ENCODE measurements at places on chromosomes 4 and X. TPM values are rescaled to one million over a fixed set of nuclear protein-coding genes. Genes with fewer than 3 reads are reported as not detected.

The TMEM255A gene
- total RNA-seq, result not detected

The EGFL6 gene
- total RNA-seq, result 2.4 TPM

The SLC25A31 gene
- not detected for total RNA-seq

The MID1 gene
- total RNA-seq, result 0.60 TPM

The TIGD4 gene
- total RNA-seq, result 0.43 TPM

The MANBA gene
- 16.8 TPM for total RNA-seq

DNA sequence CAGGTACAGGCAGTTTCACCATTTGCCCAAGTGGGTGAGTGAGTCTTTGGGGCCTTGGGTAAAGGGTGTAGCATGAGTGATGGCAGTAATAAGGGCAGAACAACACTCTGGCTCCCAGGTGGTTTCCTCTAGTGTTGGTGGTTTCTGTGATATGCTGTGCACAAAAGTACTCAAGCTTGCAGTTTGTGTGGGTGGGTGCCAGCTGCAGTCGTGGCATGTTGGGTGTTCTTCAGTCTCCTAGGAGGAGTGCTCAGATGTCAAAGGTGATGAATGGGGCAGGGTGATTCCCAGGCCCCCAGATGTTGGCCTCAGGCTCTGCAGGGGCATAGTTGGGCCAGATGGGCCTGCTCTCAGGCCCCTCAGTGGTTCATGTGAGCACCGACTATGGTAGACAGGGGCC lies 166.1 kb upstream of the KLF8 start:
- no peak overlapping the region for H3K27ac ChIP-seq
- DNase-seq, result no peak
- no peak overlapping the region for H3K4me3 ChIP-seq
- peaks cover 8% of the 10 kb centered on the region for H3K36me3 ChIP-seq
- H3K4me1 ChIP-seq, result peaks cover 4% of the 10 kb centered on the region

- H3K4me3 ChIP-seq, result no peak overlapping the region
- H3K4me1 ChIP-seq, result no peaks in the 10 kb centered on the region
- no peaks in the 10 kb centered on the region for H3K27me3 ChIP-seq
- H3K27ac ChIP-seq, result no peak overlapping the region
- DNase-seq, result no peak
These were observed 23.6 kb downstream of the KIF4A start for GRCh38 chrX:70313503-70313902.

- no peak for DNase-seq
- H3K27me3 ChIP-seq, result peaks cover 64% of the 10 kb centered on the region
- H3K36me3 ChIP-seq, result peaks cover 2% of the 10 kb centered on the region
- H3K4me3 ChIP-seq, result no peak overlapping the region
These were observed 10.5 kb upstream of the PAQR3 start for GRCh38 chr4:78949735-78950134.

DNA sequence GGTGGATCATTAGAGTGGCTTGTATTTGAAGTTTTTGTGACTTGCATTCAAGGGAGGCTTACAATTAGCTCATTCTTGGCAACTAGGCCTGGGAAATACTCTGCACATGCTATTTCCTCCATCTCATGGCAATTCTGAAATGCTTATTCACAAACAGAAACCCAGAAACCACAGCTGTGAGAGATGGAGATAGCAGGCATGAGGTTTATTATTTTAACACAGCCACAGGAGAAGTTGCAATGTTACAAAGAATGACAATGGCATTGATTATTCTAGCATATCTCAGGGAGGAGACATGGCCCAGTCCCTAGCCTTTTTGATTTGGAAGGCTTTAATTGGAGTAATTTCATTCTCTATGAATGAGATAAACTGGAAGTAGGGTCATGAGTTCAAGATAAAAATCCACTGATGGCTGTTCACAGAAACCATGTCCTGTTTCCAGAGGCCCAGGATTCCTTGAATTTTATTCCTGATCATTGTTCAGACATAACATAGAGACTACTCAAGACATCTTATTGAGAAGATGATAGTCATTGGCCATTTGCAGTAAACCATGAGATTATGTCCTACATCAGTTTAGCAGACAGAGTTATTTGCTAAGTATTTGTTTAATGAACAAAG lies 123.9 kb downstream of the MID1 start:
- no peak for DNase-seq
- no peak overlapping the region for H3K4me3 ChIP-seq
- no peak overlapping the region for H3K27ac ChIP-seq
- H3K36me3 ChIP-seq, result no peaks in the 10 kb centered on the region
- no peaks in the 10 kb centered on the region for H3K4me1 ChIP-seq
- H3K27me3 ChIP-seq, result no peaks in the 10 kb centered on the region

DNA sequence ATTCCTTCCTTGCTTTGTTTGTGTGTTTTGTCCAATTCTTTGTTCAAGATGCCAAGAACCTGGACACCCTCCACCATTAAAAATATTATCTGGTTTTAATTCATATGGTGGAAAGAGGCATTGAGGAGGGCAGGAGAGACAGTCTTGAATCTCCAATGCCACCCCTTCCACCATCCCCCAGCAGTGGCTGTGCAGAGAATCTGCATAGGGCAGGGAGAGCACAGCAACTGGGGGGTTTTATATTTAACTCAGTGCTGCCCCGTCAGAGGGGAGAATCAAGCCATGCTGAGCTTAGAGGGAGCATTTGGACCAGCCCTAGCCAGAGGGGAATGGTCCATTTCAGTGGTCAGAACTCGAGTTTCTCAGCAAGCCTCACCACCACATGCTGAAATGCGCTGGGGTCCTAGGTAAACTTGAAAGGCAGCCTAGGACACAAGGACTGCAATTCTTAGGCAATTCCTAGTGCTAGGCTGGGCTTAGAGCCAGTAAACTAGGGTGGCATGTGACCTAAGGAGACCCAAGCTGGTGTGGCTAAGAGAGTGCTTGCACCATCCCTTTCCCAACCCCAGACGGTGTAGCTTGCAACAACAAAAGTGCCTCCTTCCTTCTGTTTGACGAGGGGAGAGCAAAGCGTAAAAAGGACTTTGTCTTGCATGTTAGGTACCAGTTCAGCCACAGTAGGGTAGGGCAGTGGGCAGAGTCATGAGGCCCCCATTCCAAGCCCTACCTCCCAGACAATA lies 34.2 kb downstream of the CCDC158 start:
- no peak for DNase-seq
- peaks cover 23% of the 10 kb centered on the region for H3K27me3 ChIP-seq
- peaks cover 2% of the 10 kb centered on the region for H3K36me3 ChIP-seq

GRCh38 chr4:177308125-177308524 lies 1.5 kb upstream of the NEIL3 start:
- H3K27ac ChIP-seq, result no peak overlapping the region
- H3K27me3 ChIP-seq, result no peaks in the 10 kb centered on the region
- H3K36me3 ChIP-seq, result peaks cover 2% of the 10 kb centered on the region
- DNase-seq, result no peak

DNA sequence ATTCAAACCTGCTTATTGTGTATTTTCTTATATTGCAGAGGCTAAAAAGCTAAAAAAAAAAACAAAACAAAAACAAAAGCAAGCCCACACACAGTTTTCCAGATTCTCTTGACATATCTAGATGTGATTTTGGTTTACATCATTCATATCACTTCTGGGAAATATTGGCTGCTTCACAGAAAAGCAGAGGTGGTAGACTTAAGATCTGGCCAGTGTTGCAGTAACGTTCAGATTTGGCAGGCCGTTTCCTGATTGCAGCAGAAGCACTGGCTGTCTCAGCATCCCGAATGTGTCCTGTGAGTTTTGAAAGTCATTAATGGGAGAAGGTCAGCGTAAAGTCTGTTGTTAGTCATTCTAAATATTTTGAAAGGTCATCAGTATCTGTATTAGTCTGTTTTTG lies 2062.0 kb downstream of the ARAP2 start:
- no peaks in the 10 kb centered on the region for H3K27me3 ChIP-seq
- no peak overlapping the region for H3K27ac ChIP-seq
- H3K4me3 ChIP-seq, result no peak overlapping the region
- H3K4me1 ChIP-seq, result no peaks in the 10 kb centered on the region
- no peaks in the 10 kb centered on the region for H3K36me3 ChIP-seq

GRCh38 chrX:78693012-78693411 lies 33.9 kb upstream of the RTL3 start:
- no peak for DNase-seq
- H3K27ac ChIP-seq, result no peak overlapping the region
- no peaks in the 10 kb centered on the region for H3K4me1 ChIP-seq
- no peak overlapping the region for H3K4me3 ChIP-seq

GRCh38 chr4:123300222-123301039 lies 96.2 kb upstream of the SPRY1 start:
- H3K4me1 ChIP-seq, result peaks cover 16% of the 10 kb centered on the region
- no peaks in the 10 kb centered on the region for H3K27me3 ChIP-seq
- H3K4me3 ChIP-seq, result no peak overlapping the region

GRCh38 chr4:154107337-154107736 lies 318.5 kb upstream of the SFRP2 start:
- H3K4me3 ChIP-seq, result no peak overlapping the region
- DNase-seq, result no peak
- no peak overlapping the region for H3K27ac ChIP-seq
- H3K36me3 ChIP-seq, result peaks cover 2% of the 10 kb centered on the region
- no peaks in the 10 kb centered on the region for H3K4me1 ChIP-seq
- peaks cover 13% of the 10 kb centered on the region for H3K27me3 ChIP-seq

DNA sequence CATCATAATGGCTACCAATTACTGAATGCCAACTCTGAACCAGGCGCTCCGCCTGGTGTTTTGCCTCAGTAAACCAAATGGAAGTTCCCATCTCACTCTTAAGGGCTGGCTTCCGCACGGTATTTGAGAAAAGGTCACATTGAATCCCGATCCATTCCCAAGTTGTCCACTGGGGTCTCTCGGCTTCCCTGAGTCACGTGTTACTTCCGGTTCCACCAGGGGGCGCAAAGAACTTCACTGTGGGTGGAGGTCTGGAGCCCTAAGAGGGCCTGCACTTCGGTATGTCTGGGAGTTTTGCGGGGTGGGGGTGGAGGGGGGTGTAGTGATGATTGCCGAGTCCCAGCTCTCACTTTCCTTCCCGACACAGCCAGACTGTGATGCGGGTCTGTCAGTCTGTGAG lies 13.4 kb upstream of the NHS start:
- H3K36me3 ChIP-seq, result no peaks in the 10 kb centered on the region
- no peak overlapping the region for H3K27ac ChIP-seq
- H3K27me3 ChIP-seq, result peaks cover 46% of the 10 kb centered on the region
- no peak overlapping the region for H3K4me3 ChIP-seq

DNA sequence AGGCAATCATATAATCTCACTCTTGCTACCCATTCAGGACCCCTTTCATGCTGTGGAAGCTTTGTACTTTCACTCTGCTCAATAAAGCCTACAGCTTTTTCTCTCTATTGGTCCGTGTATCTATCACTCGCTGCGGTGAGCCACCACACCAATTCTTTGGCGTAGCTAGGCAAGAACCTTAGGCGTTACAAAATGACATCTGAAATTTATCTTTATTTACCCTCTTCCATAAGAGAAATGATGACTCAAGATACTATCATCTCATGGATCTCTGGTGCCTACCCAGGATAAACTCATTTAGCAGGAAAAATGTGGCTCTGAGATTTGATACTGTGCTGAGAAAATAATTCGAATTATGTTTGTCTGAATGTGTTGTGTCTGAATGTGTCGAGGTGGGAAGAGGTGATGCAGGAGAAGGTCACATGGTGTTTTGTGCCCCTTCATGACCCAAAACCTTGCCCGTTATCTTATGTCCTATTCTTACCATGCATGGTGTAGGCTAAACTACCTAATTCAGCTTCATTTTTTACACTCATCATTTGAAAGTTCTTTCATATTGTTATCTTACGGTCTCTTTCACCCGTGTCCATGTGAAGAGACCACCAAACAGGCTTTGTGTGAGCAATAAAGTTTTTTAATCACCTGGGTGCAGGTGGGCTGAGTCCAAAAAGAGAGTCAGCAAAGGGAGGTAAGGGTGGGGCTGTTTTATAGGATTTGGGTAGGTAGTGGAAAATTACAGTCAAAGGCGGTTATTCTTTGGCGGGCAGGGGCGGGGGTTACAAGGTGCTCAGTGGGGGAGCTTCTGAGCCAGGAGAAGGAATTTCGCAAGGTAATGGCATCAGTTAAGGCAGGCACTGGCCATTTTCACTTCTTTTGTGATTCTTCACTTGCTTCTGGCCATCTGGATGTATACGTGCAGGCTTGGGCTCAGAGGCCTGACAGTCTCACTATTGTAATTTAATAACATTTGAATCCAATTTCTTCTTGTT lies 41.6 kb upstream of the GIMD1 start:
- peaks cover 2% of the 10 kb centered on the region for H3K36me3 ChIP-seq
- DNase-seq, result no peak
- no peak overlapping the region for H3K4me3 ChIP-seq
- no peak overlapping the region for H3K27ac ChIP-seq
- H3K27me3 ChIP-seq, result no peaks in the 10 kb centered on the region

- H3K27me3 ChIP-seq, result peaks cover 20% of the 10 kb centered on the region
- no peaks in the 10 kb centered on the region for H3K4me1 ChIP-seq
- no peak overlapping the region for H3K4me3 ChIP-seq
These were observed 103.9 kb upstream of the MAOA start for GRCh38 chrX:43552156-43552555.

DNA sequence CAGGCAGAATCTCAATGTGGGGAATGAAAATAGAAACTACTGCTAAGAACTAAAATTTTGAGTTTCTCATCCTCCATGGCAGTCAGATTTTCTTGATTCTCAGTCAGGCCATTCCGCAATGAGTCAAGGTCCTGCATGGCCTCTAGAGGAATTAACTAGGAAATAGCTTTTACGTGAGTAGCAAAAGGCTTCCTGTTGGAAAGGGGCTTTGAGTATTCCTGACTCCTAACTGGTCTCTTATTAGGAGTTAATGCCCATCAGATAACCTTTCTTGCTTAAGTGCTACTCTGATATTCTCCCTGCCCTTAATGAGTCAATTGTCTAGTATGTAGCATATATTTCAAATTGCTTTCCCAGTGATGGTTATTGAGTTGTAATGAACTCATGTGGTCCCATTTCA lies 65.7 kb upstream of the ARHGAP24 start:
- no peaks in the 10 kb centered on the region for H3K36me3 ChIP-seq
- H3K27ac ChIP-seq, result no peak overlapping the region
- no peak for DNase-seq
- H3K4me1 ChIP-seq, result no peaks in the 10 kb centered on the region

- H3K4me1 ChIP-seq, result no peaks in the 10 kb centered on the region
- no peak for DNase-seq
- no peak overlapping the region for H3K27ac ChIP-seq
These were observed 131.4 kb upstream of the GALNT7 start for GRCh38 chr4:173037242-173037641.

- no peaks in the 10 kb centered on the region for H3K4me1 ChIP-seq
- no peak for DNase-seq
- no peak overlapping the region for H3K4me3 ChIP-seq
- H3K27me3 ChIP-seq, result peaks cover 49% of the 10 kb centered on the region
- no peak overlapping the region for H3K27ac ChIP-seq
- peaks cover 7% of the 10 kb centered on the region for H3K36me3 ChIP-seq
These were observed 2.0 kb downstream of the ADGRL3 start for GRCh38 chr4:61201961-61202637.

- peaks cover 4% of the 10 kb centered on the region for H3K4me1 ChIP-seq
- peaks cover 5% of the 10 kb centered on the region for H3K36me3 ChIP-seq
- H3K4me3 ChIP-seq, result no peak overlapping the region
- H3K27ac ChIP-seq, result no peak overlapping the region
- no peak for DNase-seq
These were observed 56.5 kb downstream of the KLF8 start for GRCh38 chrX:56288608-56289007.

All from activated T-cell treated with anti-CD3 and anti-CD28 coated beads, Interleukin-2, amount 50 U/mL, for 72 hours (primary cell).